ENCODE measurements at places on chromosomes 6 and 20. TPM values are rescaled to one million over a fixed set of nuclear protein-coding genes. Genes with fewer than 3 reads are reported as not detected.
A peak's percentile ranks its signal among the peaks of the same experiment; 100 is the strongest.

Gene HLA-DQB2
- total RNA-seq, result not detected

Gene SPATS1
- not detected for total RNA-seq

Gene WFDC6
- not detected for total RNA-seq

DNA sequence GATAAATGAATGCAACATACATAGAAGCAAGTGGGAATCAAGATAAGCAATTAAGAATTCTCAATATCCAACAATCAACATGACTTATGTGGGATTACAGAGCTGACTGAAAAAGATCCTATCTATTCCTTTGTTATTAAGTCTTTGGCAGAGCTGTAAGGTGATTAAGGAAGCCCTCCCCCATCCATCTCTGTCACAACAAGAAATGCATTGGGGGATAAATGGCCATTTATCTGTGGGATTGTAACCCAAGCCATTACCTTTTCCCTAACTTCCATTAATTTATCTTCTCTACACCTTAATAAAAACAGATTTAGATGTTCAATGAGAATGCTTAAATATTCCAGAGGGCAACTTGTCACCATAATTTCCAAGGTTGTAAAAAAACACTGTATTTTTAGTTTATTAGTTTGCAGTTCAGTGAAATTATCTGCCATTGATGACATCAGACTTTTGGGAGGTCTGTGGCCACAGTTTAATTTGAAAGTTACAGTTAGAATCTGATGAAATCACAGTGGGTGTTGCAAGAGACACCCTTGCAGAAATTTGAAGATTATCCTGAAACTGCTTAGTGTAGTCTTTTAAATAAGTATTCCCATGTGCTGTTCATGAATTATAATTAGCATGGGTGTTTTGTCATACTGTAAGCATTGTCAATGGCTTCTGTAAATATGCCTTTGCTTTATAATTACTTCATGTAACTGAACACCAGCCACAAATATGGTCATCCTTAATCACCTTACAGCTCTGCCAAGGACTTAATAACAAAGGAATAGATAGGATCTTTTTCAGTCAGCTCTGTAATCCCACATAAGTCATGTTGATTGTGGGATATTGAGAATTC, 49.4 kb upstream of the FYN start:
- H3K4me3 ChIP-seq, result no peak overlapping the region
- peak overlapping the region; percentile 22 for H3K27ac ChIP-seq
- no peak for DNase-seq
- peaks cover 3% of the 10 kb centered on the region for H3K36me3 ChIP-seq
- no peaks in the 10 kb centered on the region for H3K27me3 ChIP-seq

GRCh38 chr6:93266116-93266817, 153.1 kb downstream of the EPHA7 start:
- H3K36me3 ChIP-seq, result no peaks in the 10 kb centered on the region
- DNase-seq, result no peak
- H3K4me1 ChIP-seq, result no peaks in the 10 kb centered on the region
- H3K27me3 ChIP-seq, result no peaks in the 10 kb centered on the region
- H3K4me3 ChIP-seq, result no peak overlapping the region
- H3K27ac ChIP-seq, result no peak overlapping the region
